KBM-7 (cell line): ENCODE measurements at places on chromosomes 5 and 9.

DNA sequence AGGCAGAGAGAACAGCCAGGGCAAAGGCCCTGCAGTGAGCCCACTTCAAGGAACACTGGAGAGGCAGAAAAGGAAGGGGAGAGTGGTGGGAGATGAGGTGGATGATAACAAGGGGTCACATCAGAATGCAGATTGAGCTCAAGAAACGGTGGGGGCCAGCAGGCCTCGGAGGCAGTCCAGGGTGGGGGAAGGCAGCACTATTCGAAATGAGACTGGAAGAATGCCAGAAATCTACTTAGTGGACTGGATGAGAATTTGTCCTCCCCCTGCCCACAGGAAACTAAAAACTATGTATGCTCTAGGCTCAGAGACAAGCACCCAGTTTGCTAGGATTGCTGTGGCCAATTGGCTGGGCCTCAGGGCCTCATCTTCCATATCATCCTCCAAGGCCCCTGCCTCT is 148.7 kb downstream of the ADAMTS12 start:
- DNase-seq, result no peak

DNA sequence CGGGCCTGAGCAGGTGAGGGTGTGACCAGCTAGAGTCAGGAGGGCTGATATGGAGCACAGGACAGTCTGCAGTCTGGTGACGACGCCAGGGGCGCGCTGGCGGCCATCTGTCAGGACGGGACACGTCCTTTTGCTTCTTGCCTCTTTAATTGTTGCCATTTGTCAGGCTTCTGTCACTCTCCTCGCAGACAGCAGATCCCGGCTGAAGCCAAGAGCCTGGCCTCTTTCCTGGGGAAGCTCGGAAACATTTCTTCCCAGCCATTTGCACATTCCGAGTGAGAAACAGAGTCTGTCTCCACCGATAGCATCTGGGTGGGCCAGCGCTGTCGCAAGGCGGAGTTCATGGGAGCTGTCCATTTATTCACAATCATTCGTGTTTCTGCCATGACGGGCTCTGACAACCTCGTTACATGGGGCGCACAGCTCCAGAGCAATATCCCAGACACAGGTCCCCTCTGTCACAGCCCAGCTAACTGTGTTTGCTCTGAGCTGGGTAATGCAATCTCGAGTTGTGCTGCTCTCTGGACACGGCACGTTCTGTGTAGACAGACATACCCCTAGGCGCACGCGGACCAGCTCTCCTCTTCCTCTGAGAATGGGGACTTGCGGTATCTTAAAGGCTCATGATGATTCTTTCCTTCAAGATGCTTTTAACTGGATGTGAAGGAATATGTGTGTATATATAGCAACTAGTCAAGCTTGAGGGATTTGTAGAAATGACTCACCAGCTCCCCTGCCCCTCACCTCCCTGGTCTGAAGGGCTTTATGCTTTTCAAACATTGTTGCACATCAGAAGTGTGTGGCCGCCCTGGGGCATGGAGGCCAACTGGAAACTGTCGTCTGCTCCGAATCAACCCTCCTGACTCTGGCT is 105.3 kb upstream of the FCN2 start:
- DNase-seq, result no peak

DNA sequence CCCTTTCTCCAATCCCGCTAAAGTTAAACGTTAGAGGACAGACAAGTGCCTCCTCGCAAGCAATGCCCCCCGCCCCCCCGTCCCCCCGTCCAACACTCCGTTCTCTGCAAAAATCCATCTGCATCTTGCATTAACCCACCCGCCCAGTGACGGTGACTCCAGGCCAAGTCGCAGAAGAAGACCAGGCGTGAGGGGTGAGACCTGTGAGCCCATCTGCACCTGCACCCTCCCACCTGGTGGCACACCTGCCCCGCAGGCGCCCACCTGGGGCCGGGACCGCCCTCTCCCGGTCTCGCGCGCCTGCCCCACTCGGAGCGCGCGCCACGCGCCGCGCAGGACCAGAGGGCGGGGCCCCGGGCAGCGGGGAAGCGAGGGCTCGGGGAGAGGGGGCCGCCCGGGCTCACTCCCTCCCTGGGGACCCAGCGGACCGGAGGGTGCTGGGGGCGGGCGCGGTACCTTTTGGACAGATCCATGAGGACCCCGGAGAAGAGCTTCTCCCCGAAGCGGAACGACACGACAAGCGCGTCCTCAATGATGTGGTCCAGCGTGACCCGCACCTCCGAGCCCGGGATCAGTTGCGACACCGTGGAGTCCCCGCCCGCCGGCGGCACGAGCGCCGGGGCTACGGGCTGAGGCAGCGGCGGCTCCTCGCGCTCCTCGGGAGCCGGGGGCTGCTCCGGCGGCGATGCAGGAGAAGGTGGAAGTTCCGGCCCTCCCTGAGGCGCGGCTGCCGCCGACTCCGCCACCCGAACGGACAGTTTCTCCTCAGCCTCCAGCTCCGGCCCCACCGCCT is 705 bp downstream of the PWWP2A start:
- no peak for DNase-seq

DNA sequence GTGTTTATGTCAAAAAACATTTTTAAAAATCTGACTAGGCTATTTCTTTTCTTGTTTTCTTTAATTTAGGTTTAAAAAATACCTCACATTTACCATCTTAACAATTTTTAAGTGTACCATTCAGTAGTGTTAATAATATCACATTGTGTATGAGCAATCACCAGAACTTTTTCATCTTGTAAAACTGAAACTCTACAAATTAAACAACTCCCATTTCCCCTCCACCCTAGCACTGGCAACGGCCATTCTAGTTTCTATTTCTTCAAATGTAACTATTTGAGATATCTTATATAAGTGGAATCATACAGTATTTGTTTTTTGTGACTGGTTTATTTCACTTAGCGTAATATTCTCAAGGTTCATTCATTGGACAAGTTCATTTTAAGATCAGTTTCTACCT is 27.7 kb downstream of the PLCXD3 start:
- DNase-seq, result no peak

GRCh38 chr5:159359408-159359807 is 29.1 kb upstream of the IL12B start:
- DNase-seq, result peak; percentile 81

DNA sequence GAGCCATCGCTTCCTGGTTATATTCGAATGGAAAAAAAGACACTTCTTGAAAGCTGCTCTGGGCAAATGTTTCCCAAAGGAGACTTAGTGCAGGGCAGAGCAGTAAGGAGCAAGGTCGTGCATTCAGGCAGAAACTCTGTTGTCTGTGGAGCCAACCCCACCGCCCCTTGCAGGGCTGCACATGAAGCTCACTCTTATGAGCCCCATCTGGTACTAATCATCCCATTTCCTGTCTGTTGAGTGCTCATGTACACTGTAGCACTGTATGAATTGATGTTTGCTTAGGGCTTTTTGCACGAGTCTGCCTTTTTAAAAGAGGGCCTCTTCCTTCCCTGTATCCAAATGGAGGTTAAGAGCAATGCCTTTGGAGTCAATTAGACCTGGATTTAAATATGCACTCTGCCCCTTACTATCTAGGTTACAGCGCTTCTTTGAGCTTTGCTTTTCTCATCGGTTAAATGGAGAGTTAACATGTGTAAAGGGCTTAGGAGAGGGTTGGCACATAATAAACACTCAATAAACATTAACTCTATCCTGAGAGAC is 25.4 kb downstream of the HMHB1 start:
- DNase-seq, result no peak

- no peak for DNase-seq
These were observed 33.4 kb downstream of the ACER2 start for GRCh38 chr9:19442240-19442639.

DNA sequence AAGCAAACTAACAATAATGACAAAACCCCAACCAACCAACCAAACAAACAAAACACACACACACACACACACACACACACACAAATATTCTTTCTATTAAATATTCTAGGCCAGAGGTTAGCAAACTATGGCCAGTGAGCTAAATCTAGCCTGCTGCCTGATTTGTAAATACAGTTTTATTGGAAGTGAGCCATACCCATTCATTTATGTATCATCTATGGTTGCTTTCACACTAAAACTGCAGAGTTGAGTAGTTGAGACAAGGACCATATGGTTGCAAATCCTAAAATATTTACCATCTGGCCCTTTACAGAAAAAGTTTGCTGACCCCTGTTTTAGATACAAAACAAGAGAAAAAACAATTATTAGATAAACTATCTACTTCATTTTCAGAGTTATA is 620.5 kb upstream of the SEMA6A start:
- no peak for DNase-seq

GRCh38 chr5:33275921-33276627 is 164.7 kb upstream of the TARS1 start:
- DNase-seq, result no peak

GRCh38 chr5:76691467-76692273 is 24.3 kb upstream of the F2R start:
- no peak for DNase-seq

GRCh38 chr9:98477884-98478283 is 222.4 kb upstream of the TBC1D2 start:
- DNase-seq, result no peak

- no peak for DNase-seq
These were observed 439.0 kb downstream of the ZSWIM6 start for GRCh38 chr5:61771062-61771461.

GRCh38 chr9:120891245-120891883 is 14.4 kb upstream of the PHF19 start:
- DNase-seq, result no peak

GRCh38 chr5:78615697-78616096 is 32.9 kb downstream of the LHFPL2 start:
- DNase-seq, result no peak

GRCh38 chr9:137487454-137488326 is 28.6 kb upstream of the NSMF start:
- DNase-seq, result no peak
